ENCODE measurements at places on chromosomes 6 and 20. TPM values are rescaled to one million over a fixed set of nuclear protein-coding genes. Genes with fewer than 3 reads are reported as not detected.

The TM9SF4 gene
- 17.9 TPM for total RNA-seq

The MDFI gene
- 53.7 TPM for total RNA-seq

The PGC gene
- not detected for total RNA-seq

The KCNQ2 gene
- 0.17 TPM for total RNA-seq

The ABHD12 gene
- 22.4 TPM for total RNA-seq

The PAK5 gene
- 0.46 TPM for total RNA-seq

The TULP1 gene
- not detected for total RNA-seq
